ENCODE measurements at places on chromosomes 1 and 21. TPM values are rescaled to one million over a fixed set of nuclear protein-coding genes. Genes with fewer than 3 reads are reported as not detected.

CLCA1 gene
- not detected for total RNA-seq

THRAP3 gene
- total RNA-seq: 70.3 TPM

CAPN9 gene
- total RNA-seq: not detected

ECM1 gene
- total RNA-seq: 1.8 TPM

ADAR gene
- 86.1 TPM for total RNA-seq

ZFYVE9 gene
- total RNA-seq: 9.0 TPM

RAB29 gene
- 10.6 TPM for total RNA-seq

OR2L5 gene
- not detected for total RNA-seq

KRTAP21-2 gene
- total RNA-seq: not detected

CLCNKB gene
- 0.17 TPM for total RNA-seq

AADACL4 gene
- total RNA-seq: not detected

NEGR1 gene
- total RNA-seq: not detected

TAL1 gene
- not detected for total RNA-seq

ESPN gene
- 0.32 TPM for total RNA-seq

ARTN gene
- total RNA-seq: 0.52 TPM

GCSAML gene
- not detected for total RNA-seq

SPRR5 gene
- total RNA-seq: not detected

MROH9 gene
- total RNA-seq: not detected

LCE6A gene
- not detected for total RNA-seq

VWA5B1 gene
- total RNA-seq: not detected

COL11A1 gene
- total RNA-seq: 3.0 TPM

ALG14 gene
- 5.6 TPM for total RNA-seq

APOBEC4 gene
- total RNA-seq: not detected

SIM2 gene
- total RNA-seq: 9.2 TPM

RUSC1 gene
- 61.5 TPM for total RNA-seq

RHCE gene
- total RNA-seq: not detected

NR1I3 gene
- not detected for total RNA-seq

LRRC38 gene
- total RNA-seq: not detected

PGLYRP4 gene
- not detected for total RNA-seq

KRTAP12-2 gene
- not detected for total RNA-seq

INSRR gene
- total RNA-seq: not detected

Measured in A549 treated with ZK216348 at 1 μM for 4 hours (cell line).